ENCODE measurements at places on chromosomes 13 and 19.

- no peak for DNase-seq
Measured at GRCh38 chr13:30982906-30983305, 50.5 kb downstream of the TEX26 start.

GRCh38 chr19:13797870-13798269 lies 2.6 kb downstream of the ZSWIM4 start:
- peak; percentile 31 for DNase-seq

DNA sequence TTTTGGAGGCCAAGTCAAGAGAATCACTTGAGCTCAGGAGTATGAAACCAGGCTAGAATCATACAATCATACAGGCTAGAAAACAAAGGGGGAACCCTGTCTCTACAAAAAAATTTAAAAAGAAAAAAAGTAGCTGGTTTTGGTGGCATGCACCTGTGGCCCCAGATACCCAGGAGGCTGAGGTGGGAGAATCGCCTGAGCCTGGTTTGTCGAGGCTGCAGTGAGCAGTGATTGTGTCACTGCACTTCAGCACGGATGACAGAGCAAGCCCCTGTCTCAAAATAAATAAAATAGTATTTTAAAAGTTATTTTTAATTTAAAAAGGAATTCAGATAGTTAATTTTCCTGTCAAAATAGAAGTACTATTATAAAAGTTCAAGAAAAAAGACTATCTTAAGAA lies 369.1 kb upstream of the SLITRK5 start:
- DNase-seq, result no peak

DNA sequence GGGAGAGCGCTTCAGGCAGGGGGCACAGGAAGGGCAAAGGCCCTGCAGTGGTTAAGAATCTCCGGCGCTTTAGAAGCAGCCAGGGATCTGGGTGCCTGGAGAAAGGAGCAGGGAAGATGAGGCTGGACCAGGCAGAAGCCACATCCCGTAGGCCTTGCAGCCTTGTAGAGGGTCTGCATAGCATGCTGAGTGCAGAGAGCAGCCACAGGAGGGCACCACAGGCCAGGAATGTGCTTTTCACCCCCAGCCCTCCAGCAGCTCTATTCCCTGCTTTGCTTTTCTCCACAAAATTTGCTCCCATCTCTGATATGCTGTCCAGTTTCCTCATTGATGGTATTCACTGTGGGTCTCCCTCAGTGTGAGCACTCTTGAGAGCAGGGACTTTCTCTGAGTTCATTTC lies 5.7 kb downstream of the WDR62 start:
- peak; percentile 64 for DNase-seq

- DNase-seq, result no peak
Measured at GRCh38 chr19:5106191-5106726, 137.3 kb downstream of the KDM4B start.

GRCh38 chr13:92097337-92097903 lies 699.0 kb downstream of the GPC5 start:
- no peak for DNase-seq

DNA sequence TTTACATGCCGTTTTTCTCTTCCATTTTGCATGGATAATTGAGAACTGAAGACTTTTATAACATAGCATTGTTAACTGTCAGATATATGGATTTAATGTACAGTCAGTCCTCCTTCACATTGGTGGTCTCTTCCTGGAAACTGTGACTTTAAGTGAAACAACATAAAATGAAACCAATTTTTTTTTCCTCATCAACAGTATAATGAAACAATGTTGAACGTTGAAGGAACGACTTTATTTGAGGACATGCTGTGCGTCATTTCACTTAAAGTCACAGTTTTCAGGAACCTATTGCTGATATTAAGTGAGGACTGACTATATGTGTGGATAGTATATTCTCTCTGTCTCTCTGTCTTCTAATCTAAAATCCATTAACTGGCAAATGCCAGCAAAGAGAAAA lies 54.8 kb downstream of the COG3 start:
- no peak for DNase-seq

- DNase-seq, result no peak
Measured at GRCh38 chr19:11164879-11165406, 9.4 kb upstream of the SPC24 start.

DNA sequence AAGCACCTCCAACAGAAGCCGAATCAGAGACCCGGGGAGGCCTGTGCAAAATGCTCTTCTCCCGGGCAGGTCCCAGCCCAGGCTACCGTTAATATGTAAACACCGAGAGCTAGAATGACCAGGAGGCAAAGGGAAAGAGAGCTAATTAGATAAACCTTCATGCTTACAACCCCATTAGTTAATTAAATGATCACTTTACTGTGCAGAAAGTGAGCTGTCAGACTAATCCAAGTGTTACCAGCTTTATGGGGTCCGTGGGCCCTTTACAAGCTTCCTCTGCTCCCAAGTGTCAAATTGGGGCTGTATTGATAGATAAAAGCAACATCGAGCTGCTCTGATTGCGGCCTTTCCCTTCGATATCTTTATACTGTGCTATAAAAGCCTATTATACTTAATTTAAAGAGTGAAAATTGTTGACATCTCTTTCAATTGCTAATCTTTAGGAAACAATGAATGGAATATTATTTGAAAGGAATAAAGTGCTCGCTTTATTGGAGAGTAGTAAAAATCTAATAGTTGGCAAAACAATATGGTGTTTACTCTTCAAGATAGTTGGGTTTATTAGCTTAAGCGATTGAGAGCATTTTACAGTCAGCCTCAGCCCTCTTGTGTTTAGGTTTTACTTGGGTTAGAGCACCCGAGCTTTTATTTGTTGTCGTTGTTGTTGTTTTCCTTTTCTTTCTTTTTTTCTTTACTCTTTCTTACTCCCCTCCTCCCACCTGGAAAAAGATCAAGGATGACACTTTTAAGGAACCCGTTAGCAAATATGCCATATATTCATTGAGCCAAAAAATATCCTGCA lies 189.3 kb upstream of the GPR12 start:
- DNase-seq, result no peak

DNA sequence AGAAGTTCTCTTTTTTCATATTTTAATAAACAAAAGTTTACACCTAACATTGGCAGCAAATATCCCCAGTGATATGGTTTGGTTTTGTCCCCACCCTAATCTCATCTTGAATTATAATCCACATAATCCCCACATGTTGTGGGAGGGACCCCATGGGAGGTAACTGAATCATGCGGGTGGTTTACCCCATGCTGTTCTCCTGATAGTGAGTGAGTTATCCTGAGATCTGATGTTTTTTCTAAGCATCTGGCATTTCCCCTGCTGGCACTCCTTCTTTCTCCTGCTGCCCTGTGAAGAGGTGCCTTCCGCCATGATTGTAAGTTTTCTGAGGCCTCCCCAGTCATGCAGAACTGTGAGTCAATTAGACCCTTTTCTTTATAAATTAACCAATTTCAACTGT lies 214.7 kb downstream of the SLITRK1 start:
- DNase-seq, result no peak

GRCh38 chr13:113996081-113996911 lies 22.4 kb upstream of the C13orf46 start:
- no peak for DNase-seq

GRCh38 chr13:62250501-62251201 lies 835.0 kb upstream of the PCDH20 start:
- no peak for DNase-seq

DNA sequence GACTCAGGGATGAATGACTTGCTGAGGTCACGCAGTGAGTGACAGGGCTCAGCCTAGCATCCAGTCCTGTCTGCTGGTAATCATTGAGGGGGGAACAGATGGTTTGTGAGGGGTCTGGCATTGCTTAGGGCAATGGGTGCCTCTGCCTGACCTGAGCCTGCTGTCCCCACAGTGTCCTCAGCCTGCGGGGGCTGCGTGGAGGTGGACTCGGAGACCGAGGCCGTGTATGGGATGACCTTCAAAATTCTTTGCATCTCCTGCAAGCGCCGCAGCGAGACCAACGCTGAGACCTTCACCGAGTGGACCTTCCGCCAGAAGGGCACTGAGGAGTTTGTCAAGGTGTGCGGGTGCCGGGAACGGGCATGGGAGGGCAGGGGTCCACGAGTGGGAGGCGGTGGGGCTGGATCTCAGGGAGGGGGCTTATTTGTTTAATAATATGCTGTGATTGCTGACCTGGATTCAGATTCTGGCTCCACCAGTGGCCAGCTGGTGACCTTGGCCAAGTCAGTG lies 2.1 kb downstream of the SCN1B start:
- no peak for DNase-seq

- DNase-seq, result no peak
Measured at GRCh38 chr19:11566164-11566563, 7.1 kb upstream of the ELOF1 start.

GRCh38 chr19:37999309-38000213 lies 92.6 kb downstream of the SIPA1L3 start:
- no peak for DNase-seq

DNA sequence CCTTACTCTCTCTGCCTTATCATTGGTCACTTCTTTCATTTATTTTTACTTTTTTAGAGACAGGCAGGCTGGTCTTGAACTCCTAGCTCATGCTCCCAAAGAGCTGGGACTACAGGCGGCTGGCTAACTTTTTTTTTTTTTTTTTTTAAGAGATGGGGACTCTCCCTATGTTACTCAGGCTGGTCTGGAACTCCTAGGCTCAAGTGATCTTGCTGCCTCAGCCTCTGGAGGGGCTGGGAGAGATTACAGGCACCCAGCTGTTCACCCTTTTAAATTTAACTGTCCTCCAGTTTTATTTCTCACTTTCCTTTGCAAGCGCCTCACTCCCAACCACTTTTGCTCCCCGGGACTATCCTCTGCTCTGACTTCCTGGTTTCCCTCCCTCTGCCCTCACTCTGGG lies 5.6 kb upstream of the CLDN10 start:
- DNase-seq, result no peak

- no peak for DNase-seq
Measured at GRCh38 chr19:32206065-32206464, 139.3 kb upstream of the ZNF507 start.

DNA sequence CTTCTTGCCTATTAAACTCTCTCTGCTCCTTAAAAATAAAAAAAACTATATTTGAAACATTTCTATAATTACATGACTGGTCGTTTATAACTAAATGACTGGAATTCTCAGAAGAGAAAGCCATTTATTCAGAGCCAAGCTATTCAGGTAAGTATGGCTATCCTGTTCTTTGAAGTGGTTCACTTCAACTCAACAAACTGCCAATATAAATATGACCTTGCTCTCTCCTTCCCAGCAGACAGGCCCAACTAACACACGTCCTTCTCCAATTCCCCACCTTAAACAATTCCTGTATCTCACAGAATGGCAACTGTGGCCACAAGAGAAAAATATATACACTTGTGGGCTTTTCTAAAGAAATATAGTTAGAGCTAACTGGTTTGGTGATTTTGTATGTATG lies 153.9 kb downstream of the MIPEP start:
- DNase-seq, result no peak

DNA sequence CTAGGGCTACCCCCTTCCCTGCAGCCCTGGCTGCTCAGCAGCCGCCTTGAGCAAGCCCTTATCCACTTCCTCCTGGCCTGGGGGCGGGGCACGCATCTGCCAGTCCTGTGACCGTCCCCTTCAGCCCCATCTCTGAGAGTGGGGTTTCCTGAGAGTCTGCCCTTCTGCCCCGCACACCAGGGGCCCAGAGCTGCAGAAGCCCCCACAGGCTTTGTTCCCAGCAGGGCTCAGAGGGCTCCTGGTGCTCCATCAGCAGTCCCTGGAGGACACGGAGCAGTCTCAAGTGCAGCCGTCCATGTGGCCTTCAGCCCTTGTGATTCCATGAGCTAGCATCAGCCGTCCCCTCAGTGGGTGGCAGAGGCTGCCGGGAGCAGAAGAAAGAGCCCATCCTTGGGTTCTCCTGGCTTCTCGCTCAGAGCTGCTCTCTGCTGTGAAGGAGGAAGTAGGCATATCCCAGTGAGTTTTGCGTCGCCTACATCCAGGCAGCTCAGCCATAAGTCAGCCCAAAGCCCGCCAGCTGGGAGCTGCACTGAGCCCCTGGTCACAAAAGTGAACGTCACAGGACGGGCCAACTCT lies 16.3 kb downstream of the MYO9B start:
- DNase-seq, result no peak

- DNase-seq, result no peak
Measured at GRCh38 chr19:49357186-49357585, 5.0 kb downstream of the TEAD2 start.

- no peak for DNase-seq
Measured at GRCh38 chr19:1046836-1047695, 7.2 kb downstream of the ABCA7 start.

DNA sequence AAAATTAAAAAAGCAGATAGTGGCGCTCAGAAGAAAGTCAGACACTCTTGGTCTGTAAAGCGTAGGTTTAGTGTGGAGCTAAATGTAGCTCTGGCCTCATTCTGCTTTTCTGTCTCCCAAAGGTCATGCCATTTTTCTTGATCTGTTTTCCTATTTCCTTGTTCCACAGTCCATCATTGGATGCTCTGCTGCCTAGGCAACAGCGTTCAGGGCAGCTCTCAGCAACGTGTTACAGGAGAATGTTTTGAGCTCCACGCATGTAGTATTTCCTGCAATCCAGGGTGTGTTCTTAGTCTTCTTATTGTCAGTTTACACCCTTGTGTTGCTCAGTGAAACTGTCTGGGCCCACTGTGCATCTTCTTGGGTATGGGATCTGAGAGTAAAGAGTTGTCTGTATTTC lies 46.0 kb upstream of the PCDH8 start:
- no peak for DNase-seq

- peak; percentile 16 for DNase-seq
Measured at GRCh38 chr13:99386911-99387788, 80.0 kb upstream of the GPR183 start.

All from Calu3 (cell line).